Stromal cell of bone marrow (primary cell): ENCODE measurements at places on chromosomes 2 and 18.

DNA sequence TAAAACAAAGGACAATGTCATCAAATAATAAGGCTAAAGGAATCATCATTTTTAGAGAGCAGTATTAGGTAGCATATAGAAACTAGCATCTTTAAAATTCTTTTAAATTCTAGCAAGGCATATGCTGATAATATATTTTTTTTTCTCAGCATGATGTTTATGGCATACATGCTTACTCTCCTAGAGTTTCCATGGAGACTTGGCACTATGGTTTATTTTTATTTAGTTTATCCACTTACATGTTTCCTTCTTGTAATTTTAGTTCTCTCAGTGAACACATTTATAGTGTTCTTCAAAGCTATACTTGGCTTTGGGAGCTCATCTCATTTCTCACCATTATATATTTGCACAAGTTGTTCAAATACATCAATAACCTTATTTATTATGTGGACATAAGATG lies 413.8 kb upstream of the LINC00305 start:
- no peak for DNase-seq

- no peak for DNase-seq
Measured at GRCh38 chr2:147488472-147488871, 356.4 kb upstream of the ACVR2A start.

DNA sequence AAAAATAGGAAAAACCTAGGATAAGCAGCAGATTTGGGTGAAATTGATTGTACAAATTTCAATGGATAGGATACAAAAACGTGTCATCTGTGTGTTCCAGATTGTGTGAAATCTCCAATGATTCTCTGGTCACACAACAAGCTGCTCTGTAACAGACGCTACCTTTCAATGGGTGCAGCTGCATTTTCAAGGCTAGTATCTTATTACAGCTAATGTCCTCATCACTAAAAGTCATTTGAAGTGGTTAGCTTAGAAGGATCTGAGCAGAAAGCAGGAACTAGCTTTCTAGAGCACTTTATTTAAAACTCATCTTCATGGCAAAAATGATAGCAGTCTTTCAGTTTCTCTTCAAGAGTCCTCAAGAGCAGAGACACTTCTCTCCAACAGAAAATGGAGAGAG lies 364.6 kb downstream of the LRP1B start:
- no peak for DNase-seq

DNA sequence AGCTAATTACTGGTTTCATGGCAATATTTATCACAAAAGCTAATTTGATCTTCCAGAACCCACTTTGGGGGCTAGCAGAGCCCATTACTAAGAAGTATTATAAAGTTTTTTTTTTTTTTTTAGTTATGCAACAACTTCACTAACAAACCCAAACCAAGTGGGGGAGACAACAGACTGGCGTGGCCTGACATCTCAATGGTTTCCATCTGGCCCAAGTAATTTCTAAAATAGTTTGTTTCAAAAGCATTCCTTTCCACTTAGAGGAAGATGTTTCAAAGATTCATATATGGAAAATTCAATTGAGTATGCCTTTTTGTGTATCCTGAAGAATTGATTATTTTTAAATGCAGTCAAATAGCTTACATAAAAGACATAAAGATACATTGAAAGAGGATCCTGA lies 367.1 kb downstream of the HRH4 start:
- peak; percentile 3 for DNase-seq

DNA sequence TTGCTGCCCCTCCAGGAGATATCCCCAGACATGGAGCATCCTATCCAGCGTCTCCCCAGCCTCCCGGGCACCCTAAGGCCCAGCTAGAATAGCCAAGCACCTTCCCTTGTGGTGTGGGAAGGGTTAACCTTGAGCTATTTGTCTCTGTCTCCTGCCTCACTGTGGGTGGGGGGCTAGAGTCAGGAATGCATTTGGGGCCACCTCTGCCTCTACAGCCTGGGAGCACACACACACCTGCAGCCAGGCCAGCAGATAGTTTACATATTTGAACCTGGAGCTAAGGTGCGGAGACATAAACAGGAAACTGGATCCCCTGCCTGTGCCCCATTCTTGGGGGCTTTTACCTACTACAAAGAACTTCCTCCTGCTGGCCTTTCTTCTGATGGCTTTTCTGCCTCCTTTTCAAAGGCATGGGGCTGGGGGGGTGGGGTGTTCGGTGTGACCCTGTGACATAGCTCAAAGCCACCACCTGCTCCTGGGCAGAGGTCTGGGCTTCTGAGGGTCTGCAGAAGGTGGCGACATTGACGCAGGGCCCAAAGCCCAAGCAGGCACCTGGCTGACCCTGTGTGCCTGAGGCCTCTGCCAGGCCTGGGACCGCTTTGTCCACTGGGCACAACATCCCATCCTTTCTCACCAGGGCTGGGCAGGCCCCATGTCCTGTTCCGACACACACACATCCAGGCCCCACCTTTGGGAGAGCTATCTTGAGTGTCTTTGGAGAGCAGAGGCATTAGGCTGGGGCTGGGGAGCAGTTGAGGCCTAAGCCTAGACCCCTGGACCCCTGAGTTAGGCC lies 34.2 kb downstream of the EMX1 start:
- DNase-seq: no peak

DNA sequence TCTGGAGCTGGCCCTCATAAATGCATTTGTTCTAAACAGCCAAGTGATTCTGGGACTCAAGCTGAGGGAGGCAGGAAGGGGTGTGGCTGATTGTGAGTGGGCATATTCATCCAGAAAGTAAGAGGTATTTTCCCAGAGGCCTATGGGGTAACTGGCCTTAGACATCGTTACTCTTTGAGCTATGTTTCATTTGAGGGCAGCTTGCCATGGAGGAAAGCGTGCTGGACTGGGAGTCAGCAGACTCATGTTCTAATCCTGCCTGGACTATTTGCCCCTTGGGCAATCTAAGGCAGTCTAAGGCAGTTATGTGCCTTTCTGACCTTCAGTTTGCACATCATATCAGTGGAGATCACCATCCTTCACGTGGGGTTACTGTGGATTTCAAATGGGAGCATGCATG lies 93.5 kb upstream of the SLC14A2 start:
- DNase-seq: peak; percentile 76

DNA sequence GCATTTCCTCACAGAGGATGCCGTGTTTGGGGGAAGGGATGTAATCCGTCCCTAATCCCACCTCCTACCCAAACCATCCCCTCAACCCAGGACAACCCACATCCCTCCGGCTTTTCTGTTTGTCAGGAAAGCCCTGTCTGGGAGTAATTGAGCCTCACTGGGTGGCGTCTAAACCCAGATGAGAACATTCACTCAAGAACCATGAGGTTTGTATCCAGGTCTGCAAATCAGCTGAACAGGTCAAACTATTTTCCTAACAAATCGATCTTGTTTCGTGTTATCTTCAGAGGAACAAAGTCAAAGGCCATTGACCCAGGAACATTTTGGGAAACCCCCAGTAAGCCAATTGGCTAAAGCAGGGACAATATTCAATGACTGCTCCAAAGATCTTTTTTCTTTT lies 25.7 kb downstream of the CYP27C1 start:
- no peak for DNase-seq

- DNase-seq: no peak
Measured at GRCh38 chr18:48193521-48194492, 215.4 kb downstream of the ZBTB7C start.

DNA sequence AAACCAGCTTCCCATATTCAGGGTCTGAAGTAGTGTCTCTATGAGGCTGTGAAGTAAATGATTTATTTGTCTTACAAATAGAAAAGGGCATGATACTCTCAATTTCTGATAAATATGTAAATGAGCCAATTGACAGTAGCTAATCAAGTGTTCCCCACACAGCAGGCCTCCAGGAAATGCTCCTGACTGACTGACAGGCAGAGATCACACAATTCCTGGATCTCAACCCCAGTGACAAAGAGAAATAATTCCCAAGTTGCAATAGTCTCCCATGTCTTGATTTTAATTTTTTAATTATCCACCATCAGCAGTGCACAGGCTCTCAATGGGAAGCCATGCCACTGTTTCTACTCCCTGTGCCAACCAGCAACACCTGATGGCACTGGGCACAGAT lies 390.4 kb downstream of the SOX11 start:
- no peak for DNase-seq

DNA sequence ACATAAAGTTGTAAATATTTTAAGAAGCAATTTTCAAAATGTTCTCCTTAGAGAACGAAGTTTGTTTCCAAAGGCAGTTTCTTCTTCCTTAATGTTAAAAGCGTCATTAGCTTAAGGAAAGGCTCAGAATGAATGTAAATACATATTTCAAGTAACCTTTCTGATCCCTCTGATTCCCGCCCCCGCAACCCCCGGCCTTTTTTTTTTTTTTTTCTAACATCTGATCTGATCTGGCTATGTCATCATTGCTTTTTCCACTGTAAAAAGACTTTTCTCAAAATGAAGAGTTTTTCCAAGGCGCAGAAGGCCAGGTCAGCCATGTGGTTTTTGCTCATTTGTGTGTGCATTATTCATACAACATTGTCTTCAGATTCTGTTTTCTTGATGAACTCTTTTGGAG lies 57.1 kb upstream of the MEIS1 start:
- no peak for DNase-seq

GRCh38 chr18:1513519-1513918 lies 608.8 kb downstream of the ADCYAP1 start:
- DNase-seq: no peak

- no peak for DNase-seq
Measured at GRCh38 chr2:62740221-62740620, 34.7 kb downstream of the EHBP1 start.

DNA sequence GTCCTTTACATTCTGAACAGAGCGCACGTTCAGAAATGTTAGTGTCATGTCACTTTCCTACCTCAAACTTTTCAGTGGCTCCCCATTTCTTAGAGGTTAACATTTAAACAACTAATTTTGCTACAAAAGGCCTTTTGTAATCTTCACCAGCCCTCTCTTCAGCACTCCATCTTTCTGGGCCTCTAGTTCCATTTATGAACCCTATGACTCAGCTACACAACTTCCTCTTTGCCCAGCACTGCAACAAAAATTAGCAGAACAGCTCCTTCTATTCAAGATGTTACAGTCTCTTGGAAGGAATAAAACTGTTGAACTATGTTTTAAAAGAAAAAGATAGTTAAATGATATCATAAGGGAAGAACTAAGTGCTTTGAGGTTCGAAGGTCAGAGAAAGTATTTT lies 139.9 kb downstream of the VWC2L start:
- no peak for DNase-seq

DNA sequence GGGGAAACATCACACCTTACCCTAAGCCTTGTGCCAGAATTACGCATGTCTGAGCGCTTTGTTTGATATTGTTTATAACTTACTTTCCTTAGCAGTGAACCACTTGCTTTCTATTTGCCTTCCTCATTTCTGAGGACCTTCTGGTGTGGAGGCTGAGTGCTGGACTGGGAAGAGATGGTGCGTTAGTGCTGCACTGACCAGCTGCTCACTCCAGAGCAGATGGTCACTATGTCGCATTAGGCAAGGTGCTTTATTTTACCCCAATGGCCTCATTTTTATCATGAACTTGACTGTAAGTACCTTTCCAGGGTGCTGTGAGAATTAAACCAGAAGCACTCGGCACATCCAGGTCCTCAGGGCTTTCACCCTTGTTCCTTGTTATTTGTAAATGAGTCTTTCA lies 46.6 kb upstream of the TMEM18 start:
- no peak for DNase-seq

DNA sequence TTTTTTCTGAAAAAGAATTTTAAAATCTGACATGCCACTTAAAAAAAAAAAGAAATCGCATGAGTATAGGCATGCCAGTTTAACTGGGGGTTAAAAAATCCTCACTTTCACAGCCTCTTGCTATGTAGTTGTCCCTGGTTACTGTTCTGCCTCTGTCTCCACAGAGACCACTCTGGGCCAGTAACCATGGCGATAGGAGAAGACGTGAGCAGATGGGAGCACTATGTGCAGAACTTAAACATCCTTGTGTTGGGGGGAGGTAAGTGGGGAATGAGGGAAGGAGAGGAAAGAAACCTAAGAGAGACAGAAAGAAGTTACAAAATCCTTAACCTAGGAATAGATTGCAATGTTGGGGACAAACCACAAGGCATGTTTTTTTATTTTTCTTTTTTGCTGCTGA lies 75.9 kb upstream of the CYRIA start:
- no peak for DNase-seq

- DNase-seq: peak; percentile 23
Measured at GRCh38 chr2:64114063-64114911, 29.9 kb downstream of the PELI1 start.
